ENCODE measurements at places on chromosomes 2 and 18.

DNA sequence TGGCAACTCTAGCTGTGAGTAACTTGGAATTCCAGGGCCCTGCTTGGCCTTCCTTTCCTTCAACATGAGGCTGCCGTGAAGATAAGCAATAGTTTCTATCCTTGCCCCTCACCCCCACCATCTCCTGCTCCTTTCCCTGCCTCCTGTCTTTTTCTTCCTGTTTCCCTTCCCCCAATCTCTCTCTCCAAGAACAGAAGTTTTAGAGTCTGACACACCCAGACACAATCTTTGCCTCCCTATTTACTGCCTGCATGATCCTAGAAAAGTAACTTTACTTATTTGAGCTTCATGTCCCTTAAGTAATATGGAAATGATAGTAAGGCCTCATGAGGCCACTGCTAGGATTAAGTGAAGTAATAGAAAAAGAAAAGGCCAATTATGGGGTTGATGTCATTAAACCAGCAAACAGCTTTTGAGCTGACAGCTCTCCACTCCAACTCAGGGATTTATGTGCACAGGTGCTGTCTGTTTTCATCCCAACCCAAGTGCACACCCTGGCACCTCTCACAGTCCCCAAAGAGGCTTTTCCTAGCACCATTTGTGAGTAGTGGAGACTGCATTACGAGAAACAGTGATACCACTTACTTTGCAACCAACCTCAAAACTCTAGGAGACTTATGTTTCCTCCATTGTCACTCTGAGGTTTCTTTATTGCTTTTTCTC is 123.7 kb upstream of the SIX3 start:
- DNase-seq: no peak

DNA sequence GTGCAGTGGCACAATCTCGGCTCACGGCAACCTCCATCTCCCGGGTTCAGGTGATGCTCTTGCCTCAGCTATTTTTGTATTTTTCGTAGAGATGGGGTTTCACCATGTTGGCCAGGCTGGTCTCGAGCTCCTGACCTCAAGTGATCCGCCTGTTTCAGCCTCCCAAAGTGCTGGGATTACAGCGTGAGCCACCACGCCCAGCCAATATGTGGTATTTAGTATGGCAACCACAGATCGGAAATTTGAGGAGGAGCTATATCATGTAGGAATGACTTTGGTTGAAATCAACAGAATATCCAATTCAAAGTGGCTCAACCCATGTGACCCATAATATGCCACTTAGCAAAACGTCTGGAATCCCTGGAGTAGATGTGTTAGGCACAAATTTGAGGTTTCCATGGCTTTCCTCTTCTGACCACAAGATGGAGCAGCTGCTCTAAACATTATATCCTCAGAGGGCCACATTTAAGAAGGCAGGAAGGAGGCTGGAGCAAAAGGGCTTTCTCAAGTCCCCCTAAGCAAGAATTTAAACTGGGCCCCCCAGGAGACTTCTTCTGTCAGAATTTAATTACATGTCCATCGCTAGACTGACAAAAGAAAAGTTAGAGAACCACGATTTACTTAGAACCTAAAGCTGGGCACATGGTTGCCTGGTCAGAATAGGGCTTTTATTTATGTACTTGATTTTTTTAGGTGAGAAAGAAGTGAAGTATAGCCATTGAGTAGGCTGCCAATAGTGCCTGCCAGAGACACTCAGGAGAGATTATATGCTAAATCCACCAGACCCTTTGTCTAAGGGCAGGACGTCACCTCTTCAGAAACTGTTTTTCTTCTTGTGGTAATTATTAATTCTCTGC is 49.6 kb upstream of the ITSN2 start:
- no peak for DNase-seq

DNA sequence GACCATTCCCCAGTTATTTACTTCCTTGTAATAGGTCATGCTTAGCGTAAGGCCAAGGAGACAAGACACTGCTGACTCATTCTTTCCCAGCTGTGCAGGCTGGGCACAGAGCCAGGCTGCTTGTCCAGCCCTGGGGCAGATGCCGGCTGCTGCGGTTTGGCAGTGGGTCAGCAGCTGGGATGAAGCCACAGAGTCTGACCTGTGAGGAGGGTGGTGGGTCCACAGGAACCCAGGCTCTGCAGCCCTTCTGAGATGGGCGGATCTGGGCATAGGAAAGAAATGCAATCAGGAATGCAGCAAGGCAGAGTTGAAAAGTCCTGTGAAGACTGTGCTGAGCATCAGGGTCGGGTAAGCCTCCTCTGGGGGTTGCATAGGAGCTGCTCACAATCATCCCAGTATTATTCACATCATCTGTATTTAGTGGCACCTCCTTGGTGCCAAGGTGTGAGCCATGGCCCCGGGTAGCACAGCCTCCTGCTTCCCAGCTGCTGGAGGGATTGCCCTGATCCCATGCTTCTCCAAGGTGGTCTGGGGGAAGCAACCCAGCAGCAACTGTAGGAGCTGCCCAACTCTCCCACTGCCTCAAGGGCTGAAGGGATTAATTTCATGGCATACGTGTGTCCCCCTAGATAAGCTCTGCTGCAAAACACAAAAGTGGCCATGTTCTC is 139.0 kb downstream of the DDX1 start:
- no peak for DNase-seq

- no peak for DNase-seq
Observed at GRCh38 chr2:49490710-49491109, 336.4 kb upstream of the FSHR start.

DNA sequence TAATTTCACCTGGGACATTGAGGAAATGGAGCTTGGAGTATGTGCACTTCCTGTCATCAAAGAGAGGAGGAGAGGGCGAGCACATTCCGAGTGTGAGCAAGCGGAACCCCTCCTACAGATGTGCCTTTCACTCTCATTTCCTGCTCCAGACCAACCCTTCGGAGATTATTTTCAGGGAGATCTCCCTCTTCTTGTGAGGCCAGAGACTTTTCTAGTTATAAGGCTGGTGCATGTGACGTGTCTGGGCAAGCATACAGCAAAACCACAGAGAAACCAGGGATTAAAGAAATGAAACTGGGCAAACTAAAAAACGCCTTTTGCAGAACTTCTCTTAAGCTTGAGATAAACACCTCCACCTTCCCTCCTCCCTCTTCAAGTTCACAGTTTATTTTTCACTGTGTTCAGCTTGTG is 409.2 kb upstream of the TCF4 start:
- DNase-seq: no peak

DNA sequence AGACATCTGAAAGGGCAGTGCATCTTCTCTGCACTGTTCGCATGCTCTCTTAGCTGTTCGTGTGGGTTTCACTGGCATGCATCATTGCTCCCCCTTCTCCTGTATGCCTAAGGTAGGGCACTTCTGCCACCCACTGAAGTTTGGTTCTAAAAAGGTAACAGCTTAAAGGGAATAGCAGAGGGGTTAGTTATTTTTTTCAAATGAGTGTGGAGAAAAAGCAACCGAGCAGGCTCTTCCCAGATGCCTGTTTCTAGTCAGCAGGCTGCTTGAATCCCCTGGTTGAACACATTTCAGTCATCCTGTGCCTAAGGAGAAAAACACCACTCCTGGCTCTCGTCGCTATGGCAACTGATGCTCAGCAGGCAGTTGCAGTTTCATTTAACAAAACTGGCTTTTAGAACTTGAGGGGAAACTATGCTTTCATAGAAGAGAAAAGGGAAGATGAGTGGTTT is 69.8 kb upstream of the GALNT3 start:
- DNase-seq: no peak

- DNase-seq: no peak
Observed at GRCh38 chr2:20438334-20439192, 8.3 kb upstream of the RHOB start.

DNA sequence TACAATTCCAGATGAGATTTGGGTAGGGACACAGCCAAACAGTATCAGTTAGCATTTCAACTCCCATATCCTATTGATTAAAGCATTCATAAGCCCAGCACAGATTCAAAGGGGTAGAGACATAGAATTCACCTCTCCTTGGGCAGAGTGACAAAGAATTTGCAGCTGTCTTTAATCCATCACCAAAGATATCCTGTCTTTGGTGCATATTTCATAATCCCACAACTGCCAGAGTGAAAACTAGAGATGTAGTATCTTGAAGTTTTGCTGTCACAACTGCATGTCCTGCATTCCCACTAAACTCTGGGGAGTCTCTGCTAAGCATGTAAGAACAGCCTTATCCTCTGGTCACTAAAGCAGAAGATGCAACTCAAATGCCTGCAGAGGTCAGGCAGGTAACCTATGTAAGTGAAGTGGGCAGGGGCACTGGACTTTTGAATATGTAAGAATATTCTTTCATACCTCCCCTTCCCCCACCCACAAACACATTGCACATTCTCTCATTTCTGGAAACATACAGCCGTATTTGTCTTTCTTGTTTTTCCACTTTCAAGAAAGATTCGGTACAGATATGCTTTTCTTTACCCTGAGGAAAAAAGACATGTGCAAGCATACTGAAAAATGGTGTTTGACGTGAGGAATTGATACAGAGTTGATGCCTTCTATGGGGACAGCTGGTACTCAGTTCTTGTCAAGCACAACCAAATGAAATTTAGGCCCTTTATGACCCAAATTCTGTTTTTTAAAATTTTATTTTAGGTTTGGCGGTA is 283.1 kb downstream of the SP3 start:
- no peak for DNase-seq

DNA sequence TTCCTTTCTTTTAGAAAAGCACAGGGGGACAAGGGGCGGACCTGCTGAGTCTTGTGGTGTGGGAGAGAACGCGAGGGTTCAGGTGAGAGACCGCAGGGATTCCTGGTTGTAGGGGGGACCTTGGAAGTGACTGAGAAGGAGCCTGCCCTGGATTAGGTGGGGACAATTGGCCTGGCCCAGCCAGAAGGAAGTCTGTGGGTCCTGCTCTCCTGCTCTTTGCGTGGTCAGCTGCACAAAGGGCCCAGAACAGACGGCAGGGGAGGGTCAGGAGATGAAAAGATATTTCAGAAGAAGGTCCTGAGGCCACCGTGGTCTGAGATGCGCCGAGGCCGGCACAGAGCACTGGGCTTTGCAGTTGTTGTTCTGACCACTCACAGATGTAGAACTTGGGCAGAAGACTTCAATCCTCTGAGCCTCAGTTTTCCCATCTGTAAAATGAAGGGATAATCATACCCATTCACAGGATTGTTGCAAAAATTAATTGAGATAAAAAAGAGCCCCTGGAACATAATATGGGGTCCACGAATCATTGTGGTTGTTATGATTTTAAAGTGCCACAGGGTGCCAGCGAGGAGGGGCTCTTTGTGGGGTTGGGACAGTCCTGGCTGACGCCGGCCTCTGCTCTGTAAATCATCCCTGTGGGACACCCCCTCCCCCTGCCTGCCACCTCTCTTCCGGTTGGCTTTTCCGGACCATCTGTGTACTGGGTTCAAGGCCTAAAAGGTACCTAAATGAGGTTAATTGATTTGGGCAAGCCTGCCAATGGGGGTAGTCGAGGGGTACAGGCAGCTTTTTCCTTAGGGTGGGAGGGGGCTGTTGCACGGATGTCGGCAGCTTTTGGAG is 1.8 kb downstream of the LPIN1 start:
- DNase-seq: no peak

- DNase-seq: no peak
Observed at GRCh38 chr2:145725876-145726275, 1206.0 kb upstream of the ZEB2 start.

- DNase-seq: no peak
Observed at GRCh38 chr2:126510356-126510755, 145.6 kb upstream of the GYPC start.

- no peak for DNase-seq
Observed at GRCh38 chr2:46299365-46300263, 2.4 kb downstream of the EPAS1 start.

DNA sequence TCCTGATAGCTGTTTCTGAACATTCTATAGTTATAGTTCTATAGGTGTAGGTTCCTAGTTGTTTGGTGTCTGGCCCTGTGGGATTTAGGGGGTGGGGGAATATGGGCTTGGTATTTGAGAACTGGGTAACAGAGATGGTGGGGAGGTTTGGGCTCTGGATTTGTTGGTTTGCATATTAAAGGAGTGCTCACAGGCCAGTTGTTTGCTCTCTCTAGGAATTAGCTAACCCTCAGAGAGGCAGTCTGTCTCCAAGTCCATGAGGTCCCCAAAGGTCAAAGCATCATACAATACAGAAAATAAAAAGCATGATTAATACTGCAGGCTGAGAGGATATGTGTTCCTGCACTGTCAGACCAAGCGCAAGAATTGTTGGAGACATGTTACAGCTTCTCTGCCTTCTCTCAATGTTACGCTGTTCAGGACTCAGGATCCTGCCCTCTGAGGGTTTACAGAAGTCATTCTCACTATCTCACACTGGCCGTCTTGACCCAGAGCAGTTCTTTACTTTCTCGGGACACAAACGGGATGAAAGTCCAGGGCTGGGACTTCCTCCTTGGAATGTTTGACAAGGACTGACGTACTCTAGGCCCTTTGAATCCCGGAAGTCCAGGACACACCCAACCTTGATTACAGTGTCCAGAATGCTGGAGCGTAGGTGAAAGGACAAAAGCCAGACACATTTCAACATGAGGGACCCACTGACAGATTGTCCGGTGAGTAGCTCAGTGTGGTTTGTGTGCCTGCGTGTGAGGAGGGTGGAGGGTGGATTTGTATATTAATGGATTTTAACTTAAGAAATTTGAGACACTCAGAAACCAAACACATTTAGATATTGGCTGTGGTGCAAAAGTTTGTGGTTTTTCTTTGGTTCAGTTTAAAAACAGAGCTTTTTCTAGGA is at the start of gene NOSTRIN:
NOSTRIN (plus strand) TSS at position 677 of the 898 bp plus-strand sequence; CDS start at position 687, 10 bp downstream.
- no peak for DNase-seq

DNA sequence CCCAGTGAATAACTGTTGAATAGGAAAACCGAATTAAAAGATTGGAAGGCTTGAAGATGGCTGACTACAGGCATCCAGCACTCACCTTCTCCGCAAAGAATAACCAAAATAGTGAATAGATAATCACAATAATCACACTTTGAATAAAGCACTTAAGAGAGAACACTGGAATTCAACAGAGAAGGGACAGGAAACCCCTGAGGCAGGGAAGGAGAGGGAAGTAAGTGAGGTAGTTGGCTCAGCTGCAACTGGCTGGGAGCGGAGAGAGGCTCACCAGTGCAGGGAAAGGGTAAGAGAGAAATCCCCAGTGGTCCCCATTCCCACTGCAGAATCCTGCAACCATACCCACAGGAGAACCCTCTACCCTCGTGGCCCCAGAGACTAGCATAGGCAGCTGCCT is 246.6 kb upstream of the NCKAP5 start:
- DNase-seq: no peak

- no peak for DNase-seq
Observed at GRCh38 chr2:182144776-182145165, 159.1 kb downstream of the PPP1R1C start.

GRCh38 chr2:149690825-149691224 is 103.2 kb upstream of the MMADHC start:
- DNase-seq: no peak

- DNase-seq: no peak
Observed at GRCh38 chr2:55025627-55026026, 24.6 kb downstream of the RTN4 start.

Measured in cortex of kidney (tissue), 1 donor.